Posterior cingulate gyrus (tissue), 11 donors: ENCODE measurements at places on chromosomes 11 and 22.

- peak; percentile 23 for DNase-seq
Observed at GRCh38 chr11:108592591-108593213, 866 bp downstream of the EXPH5 start.

- no peak for DNase-seq
Observed at GRCh38 chr11:2194877-2195755, 23.5 kb upstream of the TH start.

DNA sequence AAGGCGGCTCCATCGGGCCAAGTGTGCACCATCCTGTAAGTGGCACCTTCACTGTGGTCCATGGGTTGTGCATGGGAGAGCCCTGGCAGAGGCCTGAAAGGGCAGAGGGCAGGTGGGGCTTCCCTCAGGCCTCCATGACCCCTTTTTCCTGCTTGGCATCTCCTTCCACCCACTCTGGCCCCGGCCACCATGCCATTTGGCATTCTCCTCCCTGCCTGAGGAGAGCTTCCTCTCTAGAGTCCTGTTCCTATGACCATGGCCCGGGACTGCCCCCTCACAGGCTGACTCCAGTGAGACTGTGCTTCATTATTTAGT lies 4.9 kb downstream of the OTOG start:
- DNase-seq = no peak

DNA sequence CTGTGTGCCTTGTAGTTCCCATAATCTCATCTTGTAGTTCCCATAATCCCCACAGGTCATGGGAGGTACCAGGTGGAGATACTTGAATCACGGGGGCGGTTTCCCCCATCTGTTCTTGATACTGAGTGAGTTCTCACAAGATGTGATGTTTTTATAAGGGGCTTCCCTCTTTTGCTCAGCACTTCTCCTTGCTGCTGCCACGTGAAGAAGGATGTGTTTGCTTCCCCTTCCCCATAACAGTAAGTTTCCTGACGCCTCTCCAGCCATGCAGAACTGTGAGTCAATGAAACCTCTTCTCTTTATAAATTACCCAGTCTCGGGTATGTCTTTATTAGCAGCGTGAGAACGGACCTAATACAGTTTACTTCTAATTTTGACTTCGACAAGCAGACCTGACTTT lies 14.0 kb upstream of the SMIM38 start:
- DNase-seq = no peak

- no peak for DNase-seq
Observed at GRCh38 chr11:128720522-128720985, 26.7 kb downstream of the FLI1 start.
